Dermis microvascular lymphatic vessel endothelial cell (primary cell): ENCODE measurements at places on chromosomes 6 and 20. TPM values are rescaled to one million over a fixed set of nuclear protein-coding genes. Genes with fewer than 3 reads are reported as not detected.

GRCh38 chr6:33963136-33963750 is 159.4 kb upstream of the MLN start:
- no peak for DNase-seq

DNA sequence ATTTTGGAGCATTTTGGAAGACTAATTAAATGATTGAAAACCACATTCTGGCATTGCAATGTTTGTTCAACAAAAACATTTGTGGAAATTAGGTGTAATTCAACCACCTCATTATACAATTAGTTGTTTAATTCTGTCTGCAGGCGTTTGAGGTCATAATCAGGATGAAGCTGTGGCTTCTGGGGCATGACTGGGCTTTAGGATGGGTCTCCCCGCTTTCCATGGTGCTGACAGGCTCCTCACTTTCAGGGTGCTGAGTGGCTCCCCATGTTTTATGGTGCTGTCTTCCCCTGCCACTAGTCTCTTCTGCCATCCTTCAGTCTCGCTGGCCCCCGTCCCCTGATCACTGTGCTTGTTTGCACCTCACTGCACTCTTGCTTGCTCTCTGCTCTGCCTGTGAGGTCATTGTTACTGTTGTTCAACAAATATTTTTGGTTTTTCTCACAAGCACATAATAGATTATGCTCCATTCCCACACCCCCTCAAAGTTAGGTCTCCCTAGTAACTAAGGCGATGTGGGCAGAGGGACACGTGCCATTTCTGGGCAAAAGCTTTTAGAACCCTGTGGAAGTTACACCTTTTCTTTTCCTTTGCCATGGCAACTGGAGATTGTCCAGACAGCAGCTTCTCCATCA is 25.4 kb upstream of the ZNF831 start:
- no peak for DNase-seq

DNA sequence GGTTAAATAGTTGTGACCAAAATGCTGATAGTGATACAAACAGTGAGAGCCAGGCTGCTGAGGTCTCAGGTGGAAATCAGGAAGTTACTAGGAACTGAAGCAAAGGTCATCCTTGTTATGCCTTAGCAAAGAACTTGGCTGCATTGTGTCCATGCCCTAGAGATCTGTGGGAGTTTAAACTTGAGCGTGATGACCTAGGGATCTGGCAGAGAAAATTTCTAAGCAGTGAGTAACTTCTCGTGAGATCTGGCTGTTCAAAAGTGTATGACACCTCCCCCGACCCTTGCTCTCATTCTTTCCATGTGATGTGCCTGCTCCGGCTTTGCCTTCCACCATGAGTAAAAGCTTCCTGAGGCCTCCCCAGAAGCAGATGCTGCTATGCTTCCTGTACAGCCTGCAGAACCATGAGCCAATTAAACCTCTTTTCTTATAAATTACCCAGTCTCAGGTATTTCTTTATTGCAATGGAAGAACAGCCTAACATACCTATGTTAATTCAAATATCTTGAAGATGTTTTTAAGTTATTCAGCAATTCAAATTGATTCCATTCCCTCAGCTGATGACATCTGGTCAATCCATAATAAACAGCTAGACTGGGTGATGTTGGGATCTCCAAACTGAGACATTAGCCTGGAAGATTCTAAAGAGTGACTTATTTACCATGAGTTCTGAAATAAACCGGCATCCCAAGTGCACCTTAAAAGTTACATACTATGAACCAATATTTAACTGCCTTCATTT is 33.8 kb downstream of the KIF16B start:
- no peak for DNase-seq

- no peak for DNase-seq
These were observed 50.8 kb downstream of the PREP start for GRCh38 chr6:105352037-105352617.

- no peak for DNase-seq
These were observed 710.7 kb downstream of the EYS start for GRCh38 chr6:64996301-64996700.

DNA sequence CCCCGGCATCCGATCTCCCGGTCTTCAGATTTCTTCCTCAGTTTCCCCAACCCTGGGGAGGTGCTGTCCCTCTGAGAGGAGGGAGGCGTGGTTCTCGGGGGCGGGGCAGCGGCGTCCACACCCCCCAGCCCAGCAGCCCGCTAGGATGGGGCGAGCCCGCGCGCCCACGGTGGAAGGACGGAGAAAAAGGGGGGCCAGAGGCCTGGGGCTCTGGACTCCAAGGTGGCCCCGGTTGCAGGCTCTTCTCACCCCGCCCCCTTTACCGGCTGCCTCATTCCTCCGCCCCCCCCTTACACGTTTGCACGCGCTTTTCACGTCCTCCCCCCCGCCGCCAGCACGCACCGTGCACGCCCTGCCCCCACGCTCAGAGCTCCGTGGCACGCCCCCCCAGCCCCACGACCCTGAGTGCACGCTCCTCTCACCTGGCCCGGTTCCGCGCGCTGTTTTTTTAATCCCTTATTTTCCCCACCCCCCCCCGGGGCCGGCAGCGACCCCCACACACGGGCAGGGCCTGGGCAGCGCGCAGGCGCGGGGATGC is 402 bp downstream of the ZBTB12 start:
- peak; percentile 46 for DNase-seq

ZBP1 gene
- total RNA-seq = not detected in 2 replicates

ZNF311 gene
- total RNA-seq = under 0.01 and 0.13 TPM in 2 replicates

COX7A2 gene
- total RNA-seq = 102 and 170 TPM in 2 replicates
